ENCODE measurements at places on chromosomes 1 and 21. TPM values are rescaled to one million over a fixed set of nuclear protein-coding genes. Genes with fewer than 3 reads are reported as not detected.

- peak; percentile 78 for DNase-seq
Observed at GRCh38 chr1:63946866-63947491, 173.2 kb downstream of the ROR1 start.

- DNase-seq = no peak
Observed at GRCh38 chr1:30300669-30301068, 422.7 kb downstream of the MATN1 start.

The CR1L gene
- not detected for total RNA-seq

DNA sequence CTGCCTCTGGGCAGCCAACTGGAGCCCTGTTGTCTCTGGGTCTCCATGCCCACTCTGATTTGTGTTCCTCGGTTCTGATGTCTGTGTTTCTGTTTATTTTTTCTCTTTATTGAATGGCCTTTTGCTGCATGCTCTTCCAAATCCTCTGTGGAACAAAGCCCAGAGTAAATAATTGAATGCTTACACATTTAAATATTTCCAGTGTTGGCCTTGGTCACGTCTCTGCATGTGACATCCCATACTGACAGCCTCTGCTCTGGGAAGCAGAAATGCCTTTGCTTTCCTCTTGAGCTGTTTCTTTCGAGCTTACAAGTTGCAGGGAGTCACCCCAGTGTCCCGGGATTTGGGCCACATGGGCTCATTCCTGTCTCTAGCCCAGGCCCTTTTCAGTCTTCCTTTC lies 267.9 kb downstream of the PTPRU start:
- peak; percentile 10 for DNase-seq

DNA sequence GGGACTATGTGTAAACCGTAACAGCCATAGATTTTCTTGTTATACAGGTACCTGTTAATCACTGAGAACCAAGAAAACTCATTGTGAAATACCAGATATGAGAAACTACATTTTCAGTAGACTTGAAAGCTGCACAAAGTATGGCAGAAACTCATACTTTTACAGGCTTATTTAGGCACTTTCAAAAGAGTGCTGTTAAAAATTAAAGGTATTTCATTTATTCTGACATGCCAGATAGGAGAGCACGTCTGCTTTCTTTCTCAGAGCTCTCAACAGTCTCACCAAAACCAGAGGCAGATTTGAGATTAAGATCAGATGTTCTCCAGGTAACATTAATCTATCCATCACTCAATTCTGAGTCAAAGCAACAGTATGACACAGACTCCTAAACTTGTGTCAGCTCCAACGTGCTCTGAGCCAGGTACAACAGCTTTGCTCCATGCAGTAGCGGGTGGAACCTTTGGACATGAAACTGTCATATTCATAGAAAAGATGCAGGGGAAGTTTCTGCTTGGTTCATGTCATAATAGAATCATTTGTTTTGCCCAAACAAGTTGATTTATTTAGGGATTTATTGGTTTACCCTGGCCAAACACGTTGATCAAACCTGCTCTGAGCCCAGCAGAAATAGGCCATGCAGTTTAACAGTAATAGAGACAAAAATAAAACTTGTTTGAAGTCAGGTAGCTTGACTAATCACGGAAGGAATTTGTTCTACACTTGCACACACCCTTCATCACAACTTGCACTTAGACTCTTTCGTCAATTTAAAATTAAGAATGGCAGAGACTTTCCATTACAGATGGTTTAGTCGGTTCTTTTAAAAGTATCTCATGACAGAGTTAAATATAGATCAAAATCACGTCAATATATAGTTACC lies 20.8 kb upstream of the TSNAX start:
- no peak for DNase-seq

The BCAN gene
- not detected for total RNA-seq

Measured in M059J (cell line).